Stimulated activated CD4-positive, alpha-beta T cell treated with anti-CD3 and anti-CD28 coated beads, Interleukin-1b, Interleukin-23, amount 100 ng/mL, for 1 hour (primary cell): ENCODE measurements at places on chromosomes 4 and X.

- no peak for DNase-seq
These were observed 350.9 kb upstream of the F9 start for GRCh38 chrX:139179592-139179991.

- DNase-seq, result no peak
These were observed 79.4 kb downstream of the RLIM start for GRCh38 chrX:74535086-74535407.

DNA sequence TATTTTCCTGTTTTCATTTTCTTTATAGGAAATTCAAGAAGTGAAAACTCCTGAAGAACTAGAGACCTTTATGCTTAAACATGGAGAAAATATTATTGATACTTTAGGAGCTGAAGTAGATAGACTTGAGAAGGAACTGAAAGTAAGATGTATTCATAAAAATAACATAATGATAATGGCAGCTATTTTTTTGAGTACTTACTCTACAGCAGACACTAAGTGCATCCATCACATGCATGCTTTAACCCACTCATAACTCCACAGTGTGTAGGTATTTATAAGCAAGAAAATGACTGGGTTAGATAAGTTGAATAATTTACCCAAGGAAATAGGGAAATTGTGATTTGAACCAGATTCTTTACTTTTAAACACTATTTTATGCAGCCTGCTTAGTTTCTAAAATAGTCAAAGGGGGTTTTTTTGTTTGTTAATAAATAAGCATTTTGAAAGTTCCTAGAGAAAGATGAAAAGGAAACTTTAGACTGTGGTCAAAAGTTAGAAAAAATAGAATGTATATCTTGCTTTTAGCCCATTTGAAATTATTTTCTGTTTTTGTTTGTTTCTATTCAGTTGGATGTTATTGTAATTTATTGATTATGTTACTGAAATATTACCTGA lies 74.2 kb downstream of the BEND4 start:
- no peak for DNase-seq

DNA sequence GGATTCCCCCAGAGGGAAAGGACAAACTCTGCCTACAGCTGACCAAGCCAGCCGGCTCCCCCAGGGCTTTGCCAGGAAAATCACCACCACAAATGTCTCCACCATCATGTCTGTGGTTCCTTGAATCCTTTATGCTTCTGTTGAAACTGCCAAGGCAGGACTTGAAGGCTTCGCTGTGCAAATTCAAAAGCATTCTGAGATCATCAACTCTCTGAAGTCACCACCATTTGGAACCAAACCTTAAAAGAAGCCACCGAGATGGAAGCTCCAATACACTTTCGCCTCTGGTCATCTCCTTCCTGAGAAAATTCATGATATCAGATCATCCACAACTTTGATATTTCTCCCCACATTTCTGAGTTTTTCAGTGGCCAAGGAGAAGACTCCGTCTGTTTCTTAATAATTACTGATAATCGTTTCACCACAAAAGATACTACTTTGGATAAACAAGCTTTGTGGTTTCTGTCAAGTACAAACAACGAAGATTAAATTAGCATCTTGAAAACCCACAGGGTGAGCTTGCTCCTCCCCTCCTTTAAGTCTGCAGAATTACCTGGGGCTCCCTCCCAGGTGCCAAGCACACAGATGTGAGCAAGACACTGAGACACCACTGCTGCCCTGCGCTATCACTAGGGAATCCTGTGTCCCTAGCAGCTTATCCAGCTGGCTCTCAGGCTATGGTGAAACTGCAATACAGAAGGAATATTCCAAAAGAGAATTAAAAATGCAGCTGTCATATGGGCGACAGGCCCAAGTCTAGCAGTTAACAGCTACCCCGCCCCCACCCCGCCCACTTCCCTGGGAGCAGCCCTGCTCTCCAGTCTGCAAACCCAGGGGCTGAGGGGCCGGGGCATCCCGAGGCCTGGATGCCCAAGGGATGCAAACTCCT lies 125.0 kb upstream of the TBL1X start:
- no peak for DNase-seq

DNA sequence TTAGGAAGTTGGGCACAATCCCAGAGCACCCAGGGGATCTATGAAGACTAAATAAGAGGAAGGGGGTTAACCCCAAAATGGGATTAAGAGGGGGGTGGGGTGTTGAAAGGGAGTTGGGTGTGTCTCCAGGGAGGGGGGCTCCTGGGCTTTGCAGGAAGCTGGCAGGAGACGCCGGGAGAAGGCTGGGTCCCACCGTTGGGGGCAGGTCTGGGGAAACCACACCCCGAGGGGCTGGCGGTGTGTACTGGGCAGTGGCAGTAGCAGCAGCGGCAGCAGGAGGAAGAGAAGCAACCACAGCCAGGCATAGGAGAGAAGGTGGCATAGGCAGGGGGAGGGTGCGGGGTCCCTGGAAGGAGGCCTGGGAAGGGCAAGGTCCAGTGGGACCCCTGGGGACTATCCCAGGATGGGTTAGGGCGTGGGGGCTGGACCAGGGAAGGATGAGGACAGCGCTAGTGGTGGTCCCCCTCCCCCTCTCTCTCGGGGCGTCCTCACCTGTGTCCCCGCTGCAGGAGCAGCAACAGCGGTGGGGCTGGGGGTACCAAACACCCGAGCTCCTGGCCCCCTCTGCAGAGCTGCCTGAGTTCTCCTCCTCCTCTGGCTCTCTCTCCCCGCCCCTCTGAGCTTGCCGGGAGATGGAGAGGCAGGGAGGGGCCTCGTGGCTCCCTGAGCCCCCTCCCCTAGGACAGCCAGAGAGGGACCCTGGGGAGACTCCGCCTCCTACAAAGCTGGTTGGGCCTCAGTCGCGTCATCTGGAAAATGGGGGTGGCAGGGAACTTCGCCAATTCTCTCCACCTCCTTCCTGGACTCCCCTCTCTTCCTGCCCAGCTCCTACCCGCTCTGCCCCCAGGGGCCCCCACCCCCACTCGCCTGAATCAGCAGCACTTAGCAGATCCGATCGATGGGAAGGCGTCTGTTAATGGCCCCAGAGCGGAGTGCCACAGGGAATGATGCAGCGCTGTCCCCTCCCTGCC lies at the start of gene KCND1:
TSS of gene KCND1 (minus strand) at position 596 of the 971 bp plus-strand sequence. CDS start 1,573 bp downstream, outside the sequence.
- no peak for DNase-seq

DNA sequence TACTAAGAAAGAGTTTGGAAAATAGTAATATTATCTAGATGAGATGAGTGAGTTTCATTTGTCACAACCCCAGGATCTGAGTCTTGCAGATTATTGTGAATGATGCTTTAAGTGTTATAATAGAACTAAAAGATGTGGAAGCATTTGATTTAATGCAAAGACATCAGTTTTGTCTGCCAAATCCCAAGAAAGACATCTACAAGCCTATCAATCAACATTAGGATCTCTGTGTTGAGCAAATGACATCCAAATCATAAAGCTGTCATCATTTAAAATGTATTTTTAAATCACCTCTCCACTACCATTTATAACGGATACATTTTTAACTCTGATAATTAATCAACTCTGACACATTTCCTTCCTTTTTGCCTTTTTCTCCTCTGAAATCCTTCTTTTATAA lies 310.8 kb upstream of the SLIT2 start:
- no peak for DNase-seq

GRCh38 chr4:90570615-90571014 lies 443.4 kb downstream of the CCSER1 start:
- no peak for DNase-seq

- DNase-seq, result no peak
These were observed 20.5 kb upstream of the ANTXR2 start for GRCh38 chr4:80093563-80093962.

DNA sequence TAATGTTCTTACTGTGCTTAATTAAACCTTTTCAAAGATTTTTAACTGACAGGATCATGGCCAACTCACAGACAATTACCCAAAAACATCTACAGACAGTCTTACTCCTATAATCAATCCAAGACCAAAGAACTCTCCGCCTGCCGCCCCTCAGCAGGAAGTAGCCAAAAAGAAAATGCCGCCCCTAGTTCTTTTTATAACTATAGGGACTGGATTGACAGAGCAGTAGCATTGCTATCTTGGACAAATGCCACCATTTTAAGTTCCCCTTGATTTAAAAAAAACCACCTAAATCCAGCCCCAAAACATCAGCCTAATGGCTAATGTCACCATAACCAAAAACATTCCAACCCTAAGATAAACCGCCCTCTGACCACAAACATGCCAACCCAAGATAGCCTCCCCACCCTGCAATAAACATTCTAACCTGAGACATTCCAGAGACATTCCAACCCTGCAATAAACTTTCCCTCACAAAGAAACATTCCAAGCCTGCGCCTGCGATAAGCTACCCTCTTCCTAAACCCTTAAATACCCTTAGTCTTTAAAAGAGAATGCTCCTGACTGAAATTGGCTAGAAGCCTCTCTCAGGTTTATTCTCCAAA lies 77.0 kb downstream of the COQ2 start:
- DNase-seq, result no peak

DNA sequence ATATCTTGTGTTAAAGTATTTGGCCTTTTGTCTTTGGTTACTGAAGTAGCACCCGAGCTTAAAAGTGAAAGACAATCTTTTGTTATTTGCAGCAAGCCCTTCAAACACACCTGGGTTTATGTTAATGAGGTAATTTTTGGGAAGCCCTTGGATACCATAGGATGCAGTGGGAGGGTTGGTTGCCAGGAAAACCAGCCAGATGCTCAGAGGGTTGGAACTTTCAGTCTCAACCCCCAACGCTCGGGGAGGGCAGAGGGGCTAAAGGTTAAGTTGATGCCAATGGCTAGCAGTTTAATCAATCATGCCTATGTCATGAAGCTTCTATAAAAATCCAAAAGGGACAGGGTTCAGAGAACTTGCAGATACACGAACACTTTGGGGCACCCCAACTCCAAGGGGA lies 17.2 kb upstream of the GPR173 start:
- DNase-seq, result no peak

DNA sequence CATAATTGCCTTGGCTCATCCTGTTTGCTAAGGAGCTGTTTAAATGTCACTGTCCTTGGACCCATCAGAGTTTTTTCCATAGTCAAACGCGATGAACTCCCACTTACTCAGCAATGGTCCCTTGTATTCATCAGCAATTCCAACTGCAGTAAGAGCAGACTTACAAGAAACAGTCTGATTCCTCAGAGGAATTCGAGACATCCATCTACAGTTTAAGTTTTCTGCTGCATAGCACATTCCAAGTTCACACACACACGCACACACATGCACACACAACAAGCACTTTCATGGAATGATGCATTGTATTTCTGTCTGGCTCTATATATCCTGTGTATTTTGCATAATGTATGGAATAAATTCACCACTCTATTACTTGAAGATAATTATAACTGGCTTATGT lies 32.7 kb upstream of the TMEM150C start:
- no peak for DNase-seq

- DNase-seq, result no peak
These were observed 1017.6 kb upstream of the HS3ST1 start for GRCh38 chr4:12446256-12446655.

GRCh38 chr4:7978489-7978888 lies 38.8 kb upstream of the AFAP1 start:
- DNase-seq, result no peak
